OCI-M1 (cell line): ENCODE measurements at places on chromosomes 7 and 10.
A peak's percentile ranks its signal among the peaks of the same experiment; 100 is the strongest.

- DNase-seq, result no peak
Observed at GRCh38 chr7:120920591-120921274, 29.8 kb upstream of the ING3 start.

- DNase-seq, result no peak
Observed at GRCh38 chr7:157086508-157087187, 52.1 kb upstream of the UBE3C start.

GRCh38 chr10:82468453-82468852 lies 593.5 kb downstream of the NRG3 start:
- no peak for DNase-seq

DNA sequence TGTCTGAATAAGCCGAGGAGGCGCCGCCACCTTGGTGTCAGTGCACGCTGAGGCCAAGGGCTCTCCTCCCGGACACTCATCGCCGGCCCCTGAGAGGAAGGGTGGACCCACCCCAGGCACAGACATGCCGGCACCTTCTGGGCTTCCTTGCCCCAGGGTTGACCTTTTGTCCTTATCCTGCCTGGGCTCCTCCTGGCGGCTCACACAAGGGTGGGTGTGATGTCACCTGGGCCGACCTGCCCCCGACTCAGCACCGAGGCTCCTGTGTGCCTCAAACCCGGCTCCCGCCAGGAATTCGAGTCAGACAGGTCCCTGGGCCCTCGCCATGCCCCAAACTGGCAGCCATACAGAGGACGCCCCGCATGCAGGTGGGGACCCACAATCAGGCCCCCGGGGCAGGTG lies 17.7 kb upstream of the CFAP46 start:
- DNase-seq, result no peak

DNA sequence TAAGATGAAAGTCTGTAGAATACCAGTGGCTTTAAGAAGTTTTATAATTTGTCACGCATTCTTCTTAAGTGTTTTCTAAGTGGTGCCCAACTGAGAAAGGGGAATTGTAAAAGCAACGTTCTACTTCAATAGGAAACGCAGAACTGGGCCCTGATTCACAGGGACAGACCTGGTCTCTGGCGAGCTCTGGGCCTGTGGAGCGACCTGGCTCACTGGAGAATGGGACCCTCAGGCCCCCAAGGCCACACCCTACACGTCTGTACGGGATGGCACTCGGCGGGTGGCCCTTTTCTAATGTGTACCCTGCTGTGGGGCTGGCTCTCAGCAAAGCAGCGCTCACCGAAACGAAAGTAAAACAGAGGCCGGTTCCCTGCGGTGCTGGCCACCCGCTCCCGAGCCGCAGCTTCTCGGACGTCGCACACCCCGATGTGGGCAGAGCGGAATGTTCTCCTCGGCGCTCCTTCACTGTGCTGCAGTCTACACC lies 205.0 kb downstream of the DIP2C start:
- peak; percentile 24 for DNase-seq

- DNase-seq, result no peak
Observed at GRCh38 chr7:93569189-93569588, 5.3 kb downstream of the CALCR start.

DNA sequence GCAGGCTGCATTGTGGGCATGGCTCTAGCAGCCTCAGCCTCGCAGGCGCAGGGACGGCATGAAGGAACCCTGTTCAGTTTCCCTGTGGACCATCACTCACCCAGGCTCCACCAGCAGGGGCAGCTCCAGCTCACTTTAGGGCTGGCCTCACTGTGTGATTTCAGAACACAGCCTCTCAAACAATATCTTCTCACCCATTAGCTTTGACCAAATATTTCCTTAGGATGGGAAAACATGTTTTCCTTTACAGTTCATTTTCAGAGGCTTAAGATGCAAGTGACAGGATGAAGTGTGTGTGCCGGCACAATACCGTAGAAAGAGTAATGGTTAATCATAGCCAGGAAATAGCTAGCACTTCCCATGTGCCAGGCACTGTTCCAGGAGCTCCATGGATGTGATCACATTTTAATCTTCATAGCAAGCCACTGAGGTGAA lies 58.2 kb downstream of the LANCL2 start:
- no peak for DNase-seq

DNA sequence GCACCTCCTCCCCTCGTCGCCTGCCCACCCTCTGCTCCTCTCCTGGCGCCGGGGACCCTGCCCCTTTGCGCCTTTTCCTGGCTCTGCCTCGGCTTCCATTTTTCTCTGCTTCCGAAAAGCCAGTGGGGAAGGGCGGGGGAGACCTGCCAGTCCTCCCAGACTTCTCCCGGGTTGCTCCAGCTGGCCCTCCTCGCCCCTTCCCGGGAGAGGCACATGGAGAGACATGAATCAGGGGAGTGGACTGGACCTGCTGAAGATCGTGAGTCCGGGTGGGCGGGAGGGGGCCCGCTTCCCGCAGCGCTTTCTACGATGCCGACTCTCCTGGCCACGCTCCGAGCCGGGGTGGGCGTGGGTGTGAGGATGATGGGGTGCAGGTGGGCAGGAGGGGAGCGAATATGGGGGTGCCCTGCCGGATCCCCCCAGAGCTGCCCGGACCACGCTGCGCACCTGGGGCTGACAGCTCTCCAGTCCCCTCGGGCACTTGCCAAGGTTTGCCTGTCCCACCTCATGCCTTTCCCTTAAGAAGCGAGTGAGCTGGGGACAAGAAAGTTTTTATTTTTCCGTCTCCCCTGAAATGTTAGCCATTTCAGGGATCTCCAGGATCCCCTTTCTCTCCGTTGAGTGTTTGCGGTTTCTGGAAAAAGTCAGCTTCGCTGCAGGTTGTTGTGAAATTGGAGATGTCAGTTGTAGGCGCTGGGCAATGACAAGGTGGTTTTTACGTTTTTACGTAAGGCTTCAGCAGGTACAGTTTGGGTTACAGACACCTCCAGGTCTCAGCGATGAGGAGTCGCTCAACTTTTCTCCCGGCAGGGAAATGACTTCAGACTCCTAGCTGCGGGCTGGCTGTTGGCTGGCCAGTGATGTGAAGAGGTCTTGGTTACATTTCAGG lies 977 bp downstream of the CACNB2 start:
- DNase-seq, result no peak

GRCh38 chr10:14952851-14953423 lies 959 bp downstream of the DCLRE1C start:
- DNase-seq, result no peak

- DNase-seq, result no peak
Observed at GRCh38 chr10:127802531-127803095, 65.6 kb downstream of the FOXI2 start.

GRCh38 chr10:13712476-13712836 lies 125.7 kb downstream of the PRPF18 start:
- no peak for DNase-seq

DNA sequence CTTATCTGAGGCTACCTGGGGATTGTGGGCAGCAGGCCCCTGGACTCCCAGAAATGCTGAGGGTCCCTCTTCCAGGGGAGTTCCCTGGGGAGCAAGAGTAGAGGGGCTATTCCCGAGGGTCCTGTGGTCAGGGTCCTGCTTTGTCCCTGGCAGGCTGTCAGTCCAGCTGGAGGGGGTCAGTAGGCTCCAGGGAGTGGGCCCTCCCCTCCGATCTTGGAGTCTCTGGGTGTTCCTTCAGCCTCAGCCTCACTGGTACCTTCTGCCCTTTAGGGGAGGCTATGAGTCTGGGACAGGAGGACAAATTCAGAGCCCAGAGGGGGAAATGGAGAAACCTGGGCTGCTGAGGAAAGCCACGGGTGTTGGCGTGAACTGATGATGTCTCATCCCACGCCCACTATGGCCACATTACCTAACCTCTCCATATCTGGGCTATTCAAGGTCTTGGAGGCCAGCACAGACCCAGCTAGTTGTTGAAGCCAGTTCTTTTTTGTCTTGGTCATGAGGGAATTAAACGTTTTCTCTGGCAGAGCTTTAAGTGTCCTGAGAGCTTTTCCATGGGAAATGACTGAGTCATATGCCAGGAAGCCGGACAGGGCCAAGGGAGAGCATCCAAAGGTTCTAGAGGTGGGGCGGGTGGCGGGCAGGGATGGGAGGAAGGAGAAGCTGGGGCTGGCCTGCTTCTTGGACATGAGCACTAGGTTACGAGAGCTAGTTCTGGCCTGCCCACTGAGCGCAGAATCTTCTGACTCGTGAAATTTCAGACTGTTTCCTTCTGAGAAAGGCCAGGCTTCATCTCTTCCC lies 6.2 kb downstream of the CALHM2 start:
- DNase-seq, result no peak

DNA sequence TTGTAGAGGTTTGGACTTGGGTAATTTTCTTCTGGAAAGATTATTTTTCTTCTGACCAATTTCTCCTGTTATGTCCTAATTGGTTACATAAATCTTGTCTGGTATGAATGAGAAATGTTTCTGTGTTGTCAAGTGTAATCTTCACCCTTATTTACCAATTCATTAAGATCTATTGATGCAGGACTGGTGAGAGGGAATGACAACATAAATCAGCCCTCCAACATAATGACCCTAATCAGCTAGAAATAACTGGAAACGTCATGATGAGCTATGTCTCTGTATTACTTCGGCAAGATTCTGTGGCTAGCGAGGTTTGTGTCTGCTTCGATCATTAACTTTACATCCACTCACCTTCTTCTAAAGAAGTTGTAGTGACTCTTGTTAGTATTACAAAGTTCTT lies 3.5 kb downstream of the FOXP2 start:
- no peak for DNase-seq

DNA sequence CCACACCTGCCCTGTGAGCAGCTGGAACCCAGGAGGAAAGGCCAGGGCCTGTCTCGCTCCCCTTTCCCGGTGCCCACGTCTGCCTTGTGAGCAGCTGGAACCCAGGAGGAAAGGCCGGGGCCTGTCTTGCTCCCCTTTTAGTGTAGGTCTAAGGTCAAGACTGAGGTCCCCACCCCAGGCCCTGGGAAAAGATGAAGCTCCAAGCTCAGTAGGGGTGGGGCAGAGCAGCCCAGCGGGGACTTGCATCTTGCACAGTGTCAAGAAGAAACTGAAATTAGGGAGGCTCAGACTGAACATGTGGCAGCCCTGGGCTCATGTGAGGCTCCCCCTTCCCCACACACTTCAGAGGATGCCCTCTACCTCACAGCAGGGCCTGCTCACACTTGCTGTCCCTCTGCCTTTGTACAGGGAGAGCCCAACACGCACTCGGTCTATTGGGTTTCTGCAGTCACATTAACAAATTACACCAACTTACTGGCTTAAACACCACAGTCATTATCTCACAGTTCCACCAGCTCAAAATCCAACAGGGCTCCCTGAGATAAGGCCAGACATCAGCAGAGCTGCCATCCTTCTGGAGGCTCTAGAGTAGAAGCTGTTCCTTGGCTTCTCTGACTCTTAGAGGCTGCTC lies 12.4 kb downstream of the POLL start:
- DNase-seq, result peak; percentile 97

GRCh38 chr10:90197766-90198165 lies 496.4 kb downstream of the KIF20B start:
- no peak for DNase-seq

DNA sequence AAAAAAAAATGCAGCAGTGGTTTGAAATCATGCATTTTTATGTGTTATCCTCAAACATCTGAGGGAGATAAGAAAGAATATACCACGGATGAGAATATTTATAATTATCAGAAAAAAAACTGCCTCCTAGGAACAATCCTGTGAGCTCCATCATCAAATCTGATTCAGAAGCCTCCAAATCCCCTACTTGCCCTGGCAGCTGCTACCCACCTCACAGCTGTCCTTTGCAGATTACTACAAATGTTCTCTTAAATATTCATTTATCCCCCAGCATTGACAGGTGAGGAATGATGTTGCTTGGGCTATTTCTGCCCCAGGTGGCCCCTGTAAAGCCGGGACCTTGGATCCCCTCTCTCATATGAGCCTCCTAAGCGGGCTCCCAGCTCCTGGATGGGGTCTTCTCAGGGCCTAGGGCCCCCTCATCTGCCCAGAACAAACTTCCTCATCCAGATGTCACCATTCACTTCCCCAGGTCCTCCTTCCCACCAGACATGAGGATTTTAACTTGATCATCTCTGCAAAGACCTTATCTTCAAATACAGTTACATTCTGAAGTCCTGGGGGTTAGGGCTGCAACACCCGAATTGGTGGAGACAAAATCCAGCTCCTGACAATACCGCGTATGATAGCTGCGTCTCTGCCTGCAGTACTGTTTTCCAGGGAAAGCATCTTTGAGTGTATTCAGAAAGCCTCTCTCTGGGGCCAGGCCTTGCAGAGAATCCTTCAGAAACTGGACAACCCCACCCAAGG lies 81.9 kb upstream of the INSIG1 start:
- DNase-seq, result no peak

DNA sequence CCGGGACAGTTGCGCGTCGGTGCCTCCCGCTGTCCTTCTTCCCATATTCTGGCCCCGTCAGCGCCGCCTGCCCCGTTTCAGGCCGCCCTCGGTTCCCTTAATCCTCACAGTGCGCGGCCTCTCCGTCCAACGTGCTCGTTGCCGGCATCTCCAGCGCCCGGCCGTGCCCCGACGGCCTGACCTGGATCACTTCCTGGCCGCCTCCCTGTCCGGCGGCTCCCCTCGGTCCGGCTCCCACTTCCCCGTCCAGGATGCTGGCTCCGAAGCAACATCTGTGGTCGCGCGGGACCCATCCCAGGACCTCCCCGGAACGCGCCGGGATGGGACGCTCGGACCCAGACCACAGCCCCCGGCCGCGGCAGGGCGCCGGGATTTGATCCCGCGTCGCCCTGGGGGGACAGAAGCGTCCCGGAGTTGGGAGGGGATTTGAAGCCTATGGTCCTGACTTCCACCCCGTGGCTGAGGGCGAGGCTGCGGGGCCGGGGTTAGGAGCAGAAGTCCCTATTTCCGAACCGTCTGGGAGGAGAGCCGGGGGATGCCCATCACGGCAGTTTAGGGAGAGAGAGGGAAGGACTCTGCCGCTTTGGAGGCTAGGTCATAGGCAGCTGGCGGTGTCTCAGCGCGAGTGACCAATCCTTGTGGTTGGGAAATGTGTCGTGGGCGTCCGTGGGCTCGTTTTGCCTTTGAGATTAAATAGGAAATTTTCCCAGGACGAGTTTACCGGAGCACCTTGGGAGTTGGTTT lies 53.8 kb downstream of the KCTD7 start:
- DNase-seq, result peak; percentile 82
